ENCODE measurements at places on chromosomes 3 and 15. TPM values are rescaled to one million over a fixed set of nuclear protein-coding genes. Genes with fewer than 3 reads are reported as not detected.

GOLGA8Q gene
- not detected for total RNA-seq

PARP14 gene
- total RNA-seq = 53.1 TPM

GRCh38 chr3:115652738-115653137 lies 29.4 kb downstream of the GAP43 start:
- no peak overlapping the region for H3K4me3 ChIP-seq
- no peak for DNase-seq
- H3K4me1 ChIP-seq = peaks cover 18% of the 10 kb centered on the region
- no peaks in the 10 kb centered on the region for H3K36me3 ChIP-seq

DNA sequence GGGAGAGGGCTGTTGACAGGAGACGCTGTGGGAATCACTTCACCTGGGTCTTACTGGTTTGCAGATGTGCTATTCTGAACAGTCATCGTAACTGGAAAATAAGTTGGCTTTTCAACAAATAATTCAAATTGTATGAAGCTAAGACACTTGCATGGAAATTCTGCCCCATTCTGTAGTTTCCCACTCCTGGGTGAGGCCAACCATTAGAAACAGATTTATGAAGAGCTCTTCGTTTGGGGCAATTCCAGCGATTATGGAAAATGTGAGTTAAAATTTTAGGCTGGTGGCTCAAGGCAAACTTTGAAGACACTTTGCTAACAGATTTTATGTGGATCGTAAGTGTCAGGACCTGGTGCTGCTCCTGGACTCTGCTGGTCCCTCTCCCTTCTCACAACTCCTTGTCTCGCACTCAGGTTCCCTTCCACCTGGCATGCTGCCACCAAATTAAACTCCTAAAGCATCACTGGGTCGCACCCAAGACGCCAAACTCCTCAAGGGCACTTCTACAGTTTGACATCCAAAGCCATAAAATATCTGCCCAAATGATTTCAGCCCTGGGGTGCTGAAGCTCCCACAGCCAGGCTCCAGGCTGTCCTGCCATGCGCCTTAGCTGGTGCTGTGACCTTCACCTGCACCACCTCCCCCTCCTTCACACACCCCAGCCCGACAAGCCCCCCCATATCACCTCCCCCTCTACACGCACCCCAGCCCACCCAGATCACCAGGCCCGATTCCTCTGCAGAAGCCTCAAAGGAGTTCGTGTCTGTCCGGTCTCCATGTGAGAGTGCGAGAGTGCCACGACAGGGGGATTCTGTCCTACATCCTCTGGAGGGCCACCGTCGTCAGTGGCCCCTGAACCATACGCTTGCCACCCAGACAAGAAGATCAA lies 138.4 kb downstream of the NSMCE3 start:
- H3K4me3 ChIP-seq = no peak overlapping the region
- no peaks in the 10 kb centered on the region for H3K36me3 ChIP-seq
- H3K27me3 ChIP-seq = peaks cover 4% of the 10 kb centered on the region
- H3K4me1 ChIP-seq = peaks cover 3% of the 10 kb centered on the region

MYLK gene
- 0.34 TPM for total RNA-seq

UNC13C gene
- not detected for total RNA-seq

GRCh38 chr3:29335438-29335837 lies 54.6 kb downstream of the RBMS3 start:
- H3K27ac ChIP-seq = no peak overlapping the region
- no peaks in the 10 kb centered on the region for H3K36me3 ChIP-seq
- no peak overlapping the region for H3K4me3 ChIP-seq
- no peak for DNase-seq
- H3K27me3 ChIP-seq = peaks cover 3% of the 10 kb centered on the region

GRCh38 chr3:171283183-171283847 lies 176.9 kb downstream of the TNIK start:
- H3K27me3 ChIP-seq = no peaks in the 10 kb centered on the region
- peaks cover 74% of the 10 kb centered on the region for H3K4me1 ChIP-seq
- H3K4me3 ChIP-seq = no peak overlapping the region
- DNase-seq = no peak

GRCh38 chr3:114402838-114403237 lies 109.0 kb downstream of the TIGIT start:
- no peak for DNase-seq
- H3K36me3 ChIP-seq = no peaks in the 10 kb centered on the region
- no peak overlapping the region for H3K27ac ChIP-seq
- no peaks in the 10 kb centered on the region for H3K27me3 ChIP-seq

DNA sequence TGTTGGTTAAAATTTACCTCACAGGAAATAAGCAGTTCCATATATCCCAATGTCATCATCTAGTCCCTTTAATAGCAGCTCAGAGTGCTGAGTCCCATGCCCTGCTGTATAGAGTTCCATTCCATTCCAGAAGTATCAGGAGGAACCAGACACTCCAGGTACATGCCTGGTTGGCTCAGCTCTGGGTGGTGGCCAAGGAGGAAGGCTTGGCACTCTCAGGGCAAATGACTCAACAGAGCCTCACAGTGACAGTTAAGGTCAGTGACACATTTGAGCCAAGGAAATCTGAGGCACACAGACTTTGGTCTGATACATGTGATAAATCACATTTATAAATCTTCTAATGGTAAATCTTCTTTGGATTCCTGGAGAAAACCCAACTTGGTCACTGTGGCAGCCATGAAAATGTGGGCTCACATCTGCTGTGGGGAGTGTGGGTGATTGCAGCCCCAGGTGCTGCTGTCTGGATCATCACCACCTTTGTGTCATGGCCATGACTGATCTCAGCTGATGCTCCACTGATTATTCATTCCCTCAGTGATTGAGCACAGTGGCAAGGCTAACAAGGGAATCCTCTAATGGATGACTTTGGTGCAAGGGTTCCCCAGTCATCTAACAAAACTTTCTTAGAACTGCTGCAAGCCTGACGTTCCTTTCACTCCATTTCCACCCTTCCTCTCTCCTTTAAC lies 9.3 kb downstream of the HHLA2 start:
- peaks cover 36% of the 10 kb centered on the region for H3K4me1 ChIP-seq
- no peaks in the 10 kb centered on the region for H3K27me3 ChIP-seq
- H3K36me3 ChIP-seq = peaks cover 2% of the 10 kb centered on the region
- H3K4me3 ChIP-seq = no peak overlapping the region

Data from activated CD8-positive, alpha-beta T cell treated with anti-CD3 and anti-CD28 coated beads for 36 hours (primary cell).